GM12892 (cell line): ENCODE measurements at places on chromosomes 16 and 17.

GRCh38 chr17:28618464-28618863 lies 4.5 kb upstream of the RSKR start:
- no peak for DNase-seq

- DNase-seq = no peak
Observed at GRCh38 chr16:6335072-6335471, 997.6 kb upstream of the RBFOX1 start.

DNA sequence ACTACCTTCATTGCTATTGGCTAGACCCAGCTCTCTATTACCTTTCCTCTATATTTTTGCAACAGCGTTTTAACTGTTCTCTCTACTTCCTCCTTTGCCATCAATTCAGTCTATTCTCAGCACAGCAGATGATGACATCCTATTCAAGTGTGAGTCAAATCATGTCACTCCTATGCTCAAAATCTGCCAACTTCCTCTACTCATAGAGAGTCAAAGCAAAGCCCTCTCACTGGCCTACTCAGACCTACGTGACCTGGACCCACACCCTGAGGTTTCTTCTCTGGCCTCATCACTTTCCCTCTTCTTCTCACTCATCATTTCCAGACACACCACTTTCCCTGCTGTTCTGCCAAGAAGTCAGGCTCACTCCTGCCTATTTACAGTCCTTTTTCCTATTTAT lies 289.0 kb upstream of the AXIN2 start:
- no peak for DNase-seq

DNA sequence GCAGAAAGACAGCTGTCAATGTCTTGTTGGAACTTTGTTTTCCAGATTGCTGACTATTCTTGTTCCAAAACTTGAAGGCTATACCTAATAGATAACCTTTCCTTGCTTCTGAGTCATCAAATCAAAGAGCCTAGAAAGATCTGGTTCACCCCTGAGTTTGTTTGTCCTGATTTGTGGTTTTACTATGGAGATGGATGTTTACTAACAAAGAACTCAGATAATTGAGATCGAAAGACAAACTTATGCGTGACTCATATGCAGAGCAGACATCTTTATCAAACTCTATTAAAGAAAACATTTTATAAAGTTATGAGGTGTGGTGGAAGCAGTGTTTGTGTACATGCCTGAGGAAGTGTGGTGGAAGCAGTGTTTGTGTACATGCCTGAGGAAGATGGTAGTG lies 311.1 kb upstream of the TBX2 start:
- DNase-seq = no peak

DNA sequence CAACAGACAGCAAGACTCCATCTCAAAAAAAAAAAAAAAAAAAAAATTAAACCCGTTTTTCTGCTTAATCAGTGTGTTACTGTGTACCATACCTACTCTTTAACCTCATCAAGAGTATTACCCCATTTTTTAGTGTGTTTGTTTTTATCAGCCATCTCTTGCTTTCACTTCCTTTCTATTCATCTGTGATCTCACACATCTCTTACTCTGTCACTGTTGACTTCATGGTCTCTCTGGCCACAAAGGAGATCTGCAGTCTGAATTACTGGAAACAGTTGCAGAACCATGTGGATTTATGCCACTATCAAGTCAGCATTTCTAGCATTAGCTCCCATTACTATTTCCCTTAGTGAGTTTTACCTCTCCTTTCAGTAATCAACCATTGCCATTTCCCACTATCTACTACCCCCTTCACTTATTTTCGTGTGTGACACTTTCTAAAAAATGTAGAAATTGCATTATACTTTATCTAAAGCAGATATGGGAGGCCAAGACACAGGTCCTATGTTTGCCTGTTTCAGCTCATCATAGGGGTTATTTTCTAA lies 20.1 kb downstream of the NDEL1 start:
- no peak for DNase-seq

DNA sequence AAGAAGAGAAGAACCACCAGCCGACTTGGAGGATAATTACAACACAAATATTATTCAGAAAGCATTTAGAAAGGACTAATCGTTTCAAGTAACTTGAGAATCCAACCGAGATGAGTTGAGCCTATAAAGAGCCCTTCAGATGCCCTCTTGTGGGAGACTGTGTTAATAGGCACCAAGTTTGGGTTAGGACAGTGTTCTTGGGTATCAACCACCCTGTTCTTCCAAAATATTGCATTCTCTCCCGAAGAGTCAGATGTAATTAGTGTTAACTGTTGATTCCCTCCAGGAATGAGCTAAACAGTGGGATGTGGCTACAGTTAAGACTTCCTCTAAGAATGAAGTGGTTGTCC lies 87.8 kb upstream of the NOL11 start:
- no peak for DNase-seq

GRCh38 chr16:35690413-35690812 lies 2231.0 kb downstream of the TP53TG3F start:
- DNase-seq = no peak

DNA sequence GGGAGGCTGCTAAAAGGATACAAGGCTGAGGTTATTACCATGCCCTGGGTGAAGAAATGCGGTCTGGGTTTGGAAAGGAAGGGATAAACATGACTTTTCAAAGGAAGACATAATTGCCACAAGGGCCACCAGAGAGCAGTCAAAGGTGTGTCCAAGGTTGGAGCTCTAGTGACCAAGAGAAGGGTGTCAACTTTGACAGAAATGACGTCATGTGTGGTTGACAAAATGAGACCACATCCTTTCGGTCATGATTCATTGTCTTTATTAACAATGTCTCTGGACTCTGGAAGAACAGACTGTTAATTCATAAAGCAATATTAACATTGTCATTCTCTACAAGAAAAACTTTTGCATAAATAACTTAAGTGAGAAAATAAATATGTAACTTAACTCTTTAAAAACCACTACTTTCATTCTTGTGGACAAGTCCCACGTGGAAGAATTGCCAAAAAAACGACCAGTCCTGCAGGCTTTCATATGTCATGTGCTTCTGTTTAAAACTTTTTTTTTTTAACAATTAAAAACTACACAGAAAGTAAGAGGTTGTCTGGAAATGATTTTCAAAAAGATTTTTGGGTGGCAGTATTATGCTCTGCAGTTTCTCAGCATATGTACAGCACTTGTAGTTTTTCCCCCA lies 5.0 kb downstream of the SOST start:
- no peak for DNase-seq

DNA sequence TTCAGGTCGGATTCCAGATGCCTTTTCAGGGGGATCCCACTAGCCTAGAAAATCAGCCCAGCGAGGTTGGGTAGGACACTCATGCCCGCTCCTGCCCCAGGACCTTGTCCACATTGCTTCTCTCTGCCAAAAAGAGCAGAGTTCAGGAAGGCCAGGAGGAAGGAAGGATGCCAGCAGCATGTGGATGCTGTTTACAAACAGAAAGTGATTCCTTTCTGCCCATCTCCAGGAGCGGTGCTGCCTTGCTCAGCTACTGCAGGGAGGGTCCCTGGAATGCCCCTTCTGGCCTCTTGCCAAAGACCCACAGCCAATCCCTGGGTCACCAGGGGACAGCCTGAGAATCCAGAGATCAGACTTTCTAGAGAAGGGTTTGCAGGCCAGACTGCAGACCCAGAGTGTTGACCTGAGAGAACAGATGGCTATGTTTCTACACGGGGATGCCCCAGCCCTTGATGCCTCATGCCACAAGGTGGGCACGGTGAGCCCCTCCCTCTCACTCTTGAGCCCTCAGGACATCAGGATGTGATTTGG lies 32.3 kb upstream of the EMP2 start:
- DNase-seq = no peak

- no peak for DNase-seq
Observed at GRCh38 chr16:48318630-48319029, 66.6 kb downstream of the SIAH1 start.

DNA sequence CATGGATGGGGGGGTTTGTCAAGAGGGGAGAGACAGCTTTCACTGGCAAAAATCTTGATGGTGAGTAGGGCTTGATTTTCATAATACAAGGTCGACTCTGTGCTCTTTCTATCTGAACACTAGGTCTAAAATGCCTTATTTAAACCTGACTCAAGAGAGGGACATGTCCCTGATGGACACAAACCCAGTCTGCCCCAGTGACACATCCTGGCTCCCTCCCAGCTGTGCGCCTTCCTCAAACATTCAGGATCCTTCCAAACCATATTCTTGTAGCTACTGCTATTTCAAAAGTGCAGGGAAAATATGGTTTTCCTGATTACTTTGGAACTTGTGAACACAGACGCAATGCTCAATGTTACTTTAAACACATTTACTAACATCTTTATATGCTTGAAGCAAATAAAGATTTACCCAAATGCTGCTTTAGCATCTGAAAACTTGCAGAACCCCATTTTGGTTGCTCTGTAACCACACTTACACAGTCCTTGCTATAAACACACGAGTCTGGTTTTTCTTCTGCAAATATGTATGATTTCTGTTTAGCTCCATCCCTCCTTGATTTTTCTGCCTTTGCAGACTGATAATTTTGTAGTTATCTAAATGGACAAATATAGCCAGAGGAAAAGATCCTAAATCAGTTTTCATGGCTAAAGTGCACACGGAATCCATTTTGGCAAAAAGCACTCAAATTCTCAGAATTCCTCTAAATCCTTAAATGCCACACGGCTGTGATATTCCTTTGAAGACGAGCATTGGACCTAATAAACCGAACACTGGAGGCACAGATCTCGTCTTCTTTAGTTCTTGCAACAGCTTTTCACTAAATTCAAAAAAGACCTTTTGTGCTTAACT lies 499.9 kb upstream of the ZFHX3 start:
- DNase-seq = no peak

GRCh38 chr16:14193316-14193871 lies 122.3 kb downstream of the MRTFB start:
- DNase-seq = peak; percentile 25

- DNase-seq = no peak
Observed at GRCh38 chr16:55849536-55849935, 16.6 kb upstream of the CES1 start.

- DNase-seq = peak; percentile 69
Observed at GRCh38 chr17:44376124-44376523, 12.5 kb upstream of the FAM171A2 start.

GRCh38 chr17:63292421-63292820 lies 153.7 kb downstream of the CYB561 start:
- no peak for DNase-seq

DNA sequence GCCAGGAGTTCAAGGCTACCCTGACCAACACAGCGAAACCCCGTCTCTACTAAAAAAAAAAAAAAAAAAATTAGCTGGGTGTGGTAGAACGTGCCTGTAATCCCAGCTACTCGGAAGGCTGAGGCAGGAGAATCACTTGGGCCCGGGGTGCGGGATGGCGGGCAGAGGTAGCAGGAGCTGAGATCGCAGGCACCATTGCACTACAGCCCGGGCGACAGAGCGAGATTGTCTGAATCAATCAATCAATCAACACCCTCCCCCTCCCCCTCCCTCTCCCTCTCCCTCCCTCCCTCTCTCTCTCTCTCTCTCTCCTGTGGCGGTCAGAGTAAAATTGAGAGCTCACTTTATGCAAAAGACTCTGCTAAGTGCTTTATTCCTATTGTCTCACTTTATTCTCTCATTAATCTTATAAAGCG lies 1.2 kb downstream of the HSDL1 start:
- DNase-seq = no peak

DNA sequence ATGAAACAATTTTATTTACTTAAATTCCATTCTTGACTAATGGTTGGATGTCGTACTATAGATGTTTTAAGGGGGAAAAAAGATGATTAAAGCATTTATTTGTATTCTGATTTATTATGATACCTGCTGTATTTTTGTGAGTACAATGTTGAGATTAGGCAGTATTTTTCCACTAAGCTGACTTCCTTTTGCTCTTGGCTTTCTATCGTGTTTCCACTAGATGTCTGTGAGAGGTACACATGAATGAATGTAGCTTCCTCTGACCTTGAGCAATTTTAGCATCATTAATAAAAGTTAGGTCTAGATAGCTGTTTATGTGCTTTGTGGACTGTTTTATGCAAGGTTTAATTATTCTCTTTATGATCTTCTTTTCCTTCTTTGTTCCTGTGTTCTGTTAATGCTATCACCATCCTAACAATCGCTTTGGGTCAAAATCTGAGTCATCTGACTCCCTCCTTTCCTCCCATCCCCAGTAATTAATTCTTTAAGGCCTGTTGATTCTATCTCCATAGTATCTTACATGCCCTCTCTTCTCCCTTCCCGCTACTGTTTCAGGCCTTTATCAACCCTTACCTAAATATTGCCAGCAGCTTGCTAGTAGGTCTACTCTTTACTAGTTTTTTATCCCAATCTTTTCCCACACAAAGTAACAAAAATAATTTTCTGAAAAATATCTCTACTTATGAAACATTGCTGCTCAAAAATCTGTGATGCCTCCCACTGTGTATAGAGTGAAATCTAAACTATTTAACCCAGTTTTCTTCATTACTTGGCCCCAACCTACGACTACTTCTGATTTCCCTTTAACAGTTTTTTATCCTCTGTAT lies 76.0 kb downstream of the VMP1 start:
- DNase-seq = no peak

DNA sequence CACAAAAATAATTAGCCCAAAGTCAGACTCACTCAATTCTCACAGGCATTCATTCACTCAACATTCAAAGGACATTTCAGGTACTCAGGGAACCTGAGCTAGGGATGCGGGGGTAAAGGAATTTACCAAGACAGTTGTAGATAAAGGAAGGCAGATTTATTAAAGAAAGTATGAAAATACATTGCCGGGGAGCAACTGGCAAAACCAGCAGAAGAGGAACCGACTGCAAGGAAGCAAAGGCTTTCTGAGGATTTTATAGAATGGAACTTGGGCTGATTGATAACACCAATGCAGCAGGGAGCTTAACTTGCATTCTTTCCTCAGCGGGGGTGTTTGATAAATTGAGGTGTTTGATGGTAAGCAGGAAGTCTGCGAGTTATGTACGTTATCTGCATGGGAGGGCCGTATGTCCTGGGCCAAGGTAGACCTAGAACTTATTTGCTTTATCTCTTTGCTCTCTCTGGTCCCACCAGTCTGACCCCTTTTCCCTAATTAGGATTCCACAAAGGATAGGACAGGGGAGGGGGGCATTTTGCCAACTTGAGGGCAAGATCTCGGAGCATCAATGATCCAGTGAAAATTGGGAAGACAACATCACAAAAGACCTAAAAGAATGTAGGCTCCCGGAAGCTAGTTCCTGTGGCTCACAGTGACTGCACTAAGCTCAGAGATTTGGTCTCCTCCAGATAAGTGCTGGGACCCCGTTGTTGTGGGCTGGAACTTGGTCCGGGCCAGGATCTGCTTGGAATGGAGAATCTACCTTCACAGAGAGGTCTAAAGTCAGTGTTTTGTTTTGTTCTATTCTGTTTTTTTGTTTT lies 5.8 kb upstream of the MT3 start:
- no peak for DNase-seq

GRCh38 chr17:65743308-65743655 lies 181.8 kb upstream of the AXIN2 start:
- no peak for DNase-seq

GRCh38 chr16:2082171-2082982 lies 34.6 kb downstream of the TSC2 start:
- no peak for DNase-seq

- no peak for DNase-seq
Observed at GRCh38 chr17:12983991-12984884, 33.6 kb downstream of the ELAC2 start.

GRCh38 chr17:7755095-7755890 lies 37.7 kb downstream of the DNAH2 start:
- DNase-seq = no peak

GRCh38 chr16:61435346-61435745 lies 600.9 kb downstream of the CDH8 start:
- DNase-seq = no peak

GRCh38 chr16:73499276-73499675 lies 451.3 kb upstream of the ZFHX3 start:
- no peak for DNase-seq

- no peak for DNase-seq
Observed at GRCh38 chr17:39632153-39632941, 4.6 kb upstream of the STARD3 start.
